GM18507 (cell line): ENCODE measurements at places on chromosomes 2 and 18.

DNA sequence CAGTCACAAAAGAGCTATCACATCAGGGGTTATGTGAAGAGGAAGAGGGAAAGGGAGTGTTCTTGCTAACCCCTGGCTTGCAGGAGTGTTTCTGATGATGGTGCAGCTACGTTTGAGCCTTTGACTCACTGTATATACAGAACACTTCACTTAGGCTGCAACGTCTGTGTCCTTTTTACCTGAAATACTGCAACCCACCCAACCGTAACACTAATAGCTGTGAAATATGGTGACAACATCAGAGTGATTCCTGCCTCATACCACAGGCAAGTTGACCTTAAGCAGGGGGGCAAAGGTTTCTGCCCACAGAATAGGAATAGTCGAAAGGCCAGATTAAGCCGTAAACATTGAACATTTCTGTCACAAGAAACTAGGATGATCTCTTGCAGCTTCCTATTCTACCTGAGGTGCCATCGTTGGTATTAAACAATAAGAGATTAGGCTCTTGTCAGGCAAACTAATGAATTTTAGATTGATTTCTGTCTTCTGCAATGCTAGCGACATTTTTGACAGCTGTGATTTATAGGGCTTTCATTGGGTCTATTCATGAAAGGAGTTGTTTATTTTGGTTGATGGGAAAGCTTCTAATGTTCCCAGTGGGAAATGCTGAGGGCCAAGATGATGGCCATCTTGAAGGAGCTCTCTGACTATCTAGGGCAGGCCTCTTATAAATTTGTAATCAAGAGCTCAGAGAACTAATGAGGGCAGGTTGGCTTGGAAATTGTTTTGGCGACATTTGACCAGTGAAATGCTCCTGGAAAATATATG lies 316.8 kb downstream of the PIK3C3 start:
- no peak for DNase-seq

DNA sequence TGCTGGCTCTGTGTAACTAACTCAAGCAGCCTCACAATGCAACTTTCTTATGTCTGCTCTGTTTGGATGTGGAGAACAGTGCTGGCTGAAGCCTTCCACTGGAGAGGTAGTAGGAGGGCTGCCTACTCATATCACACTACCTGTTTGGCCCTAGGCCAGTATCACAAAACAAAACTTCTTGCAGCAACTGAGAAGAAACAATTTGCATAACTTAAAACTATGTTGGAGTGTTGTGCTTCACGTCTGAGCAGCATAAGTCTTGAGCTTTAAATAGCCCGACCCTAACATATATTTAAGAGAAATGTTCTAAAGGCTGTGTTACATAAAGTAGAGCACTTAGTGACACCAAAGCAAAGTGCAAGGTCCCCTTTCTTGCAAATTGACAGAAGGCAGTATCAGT lies 204.9 kb upstream of the ACVR2A start:
- DNase-seq, result peak; percentile 22

DNA sequence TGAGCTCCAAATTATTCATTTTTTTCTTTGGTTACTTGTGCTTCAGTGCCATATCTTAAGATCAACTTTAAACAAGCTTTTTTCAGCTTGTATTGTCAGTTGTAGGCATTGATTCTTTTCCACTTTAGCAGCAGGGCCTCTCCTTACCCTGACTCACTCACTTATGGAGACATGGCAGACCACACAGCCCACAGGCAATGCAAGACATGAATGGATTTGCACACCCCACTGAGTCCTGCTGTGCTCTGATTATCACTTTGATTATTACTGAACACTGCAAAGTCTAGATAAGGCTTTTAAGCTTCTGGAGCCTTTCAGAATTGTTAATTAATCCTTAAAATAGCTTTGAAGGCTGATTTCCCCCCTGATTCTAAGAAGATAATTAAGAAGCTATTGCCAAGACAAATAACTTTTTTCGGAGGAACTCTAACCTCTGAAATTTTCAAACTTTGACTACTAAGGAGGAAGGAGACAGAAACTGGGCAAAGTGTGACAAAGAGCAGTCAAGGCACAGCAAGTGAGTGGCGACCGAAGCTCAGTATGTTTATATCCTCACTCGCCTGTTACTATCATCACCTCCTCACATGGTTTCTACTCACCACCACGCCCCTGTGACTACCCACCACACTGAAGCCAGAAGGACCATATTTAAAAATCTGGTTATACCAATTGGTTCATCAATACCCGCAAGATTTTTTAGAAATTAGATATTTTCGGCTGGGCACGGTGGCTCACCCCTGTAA lies 43.3 kb downstream of the CACNB4 start:
- DNase-seq, result no peak

DNA sequence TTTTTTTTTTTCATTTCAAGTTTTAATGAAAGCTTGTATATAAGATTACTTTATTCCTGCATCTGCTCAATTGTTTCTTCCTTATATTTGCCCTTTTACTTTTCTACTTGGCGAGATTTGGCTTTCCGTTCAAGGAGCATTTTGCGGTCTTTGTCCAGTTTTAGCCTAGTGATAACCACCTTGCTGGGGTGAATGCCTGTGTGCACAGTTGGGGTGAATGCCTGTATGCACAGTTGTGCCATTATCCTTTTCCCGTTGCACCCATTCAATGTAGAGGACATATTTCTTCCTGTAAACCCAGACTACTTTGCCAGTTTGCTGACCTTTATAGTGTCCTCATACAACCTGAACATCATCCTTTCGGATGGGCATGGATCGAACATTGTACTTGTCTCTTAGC lies 12.0 kb downstream of the ZNF236 start:
- DNase-seq, result no peak

DNA sequence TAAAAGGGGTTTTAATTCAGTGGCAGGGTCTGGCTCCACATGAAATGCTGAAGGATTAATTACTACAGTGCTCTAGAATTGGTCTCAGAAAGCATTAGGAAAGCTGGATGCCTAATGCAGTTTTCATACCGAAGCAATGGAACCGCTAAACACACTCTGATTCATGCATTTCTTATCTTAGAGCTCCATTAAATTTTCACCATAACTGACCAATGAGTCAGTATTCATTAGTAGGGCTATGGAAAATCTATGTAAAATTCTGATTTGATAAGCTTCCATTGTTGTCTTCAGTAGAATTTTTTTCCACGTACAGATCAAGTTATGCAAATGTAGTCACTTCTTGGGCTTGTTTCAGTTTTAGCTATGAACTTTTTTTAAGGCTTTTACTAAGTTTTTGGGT lies 359.9 kb downstream of the ARHGAP15 start:
- no peak for DNase-seq

DNA sequence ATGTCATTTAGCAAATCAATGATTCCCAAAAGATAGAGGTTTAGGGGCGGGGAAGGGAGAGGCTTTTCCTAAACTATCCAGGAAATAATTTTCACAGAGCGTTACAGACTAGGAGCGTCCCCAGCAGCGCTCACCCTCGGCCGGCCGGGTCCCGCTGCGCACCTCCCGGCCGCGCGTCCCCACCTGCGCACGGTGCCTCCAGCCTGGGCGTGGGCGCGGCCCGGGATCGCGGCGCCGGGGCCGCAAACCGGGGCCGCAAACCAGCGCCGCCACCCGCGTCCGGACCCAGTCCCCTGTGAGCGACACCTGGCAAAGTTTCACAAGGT lies 684 bp upstream of the ZCCHC2 start:
- DNase-seq, result no peak

- DNase-seq, result no peak
Observed at GRCh38 chr18:44518666-44519065, 162.0 kb upstream of the SETBP1 start.

GRCh38 chr2:227164763-227165291 lies 403 bp downstream of the COL4A3 start:
- DNase-seq, result peak; percentile 12

DNA sequence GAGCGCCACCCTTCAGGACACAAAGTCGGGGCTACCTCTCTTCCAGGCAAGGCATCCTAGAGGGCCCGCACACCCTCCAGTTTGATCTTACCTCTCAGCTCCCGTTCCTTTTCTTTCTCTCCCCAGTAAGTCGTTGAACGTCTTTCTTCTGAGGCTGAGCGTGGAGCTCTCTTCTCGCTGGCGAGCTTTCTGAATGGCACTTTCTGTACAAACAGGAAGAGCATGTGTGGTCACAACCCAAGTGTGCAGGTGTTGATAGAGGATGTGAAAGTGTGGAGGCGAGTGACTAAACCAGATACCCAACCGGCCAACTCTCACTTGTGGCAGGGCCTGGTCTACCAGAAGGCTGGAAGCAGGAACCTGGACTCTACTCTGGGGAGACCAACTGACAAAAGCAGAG lies at the start of gene AFF3:
TSS of gene AFF3 (minus strand) at position 198 of the 400 bp plus-strand sequence. CDS start 38,136 bp downstream, outside the sequence.
- peak; percentile 55 for DNase-seq

DNA sequence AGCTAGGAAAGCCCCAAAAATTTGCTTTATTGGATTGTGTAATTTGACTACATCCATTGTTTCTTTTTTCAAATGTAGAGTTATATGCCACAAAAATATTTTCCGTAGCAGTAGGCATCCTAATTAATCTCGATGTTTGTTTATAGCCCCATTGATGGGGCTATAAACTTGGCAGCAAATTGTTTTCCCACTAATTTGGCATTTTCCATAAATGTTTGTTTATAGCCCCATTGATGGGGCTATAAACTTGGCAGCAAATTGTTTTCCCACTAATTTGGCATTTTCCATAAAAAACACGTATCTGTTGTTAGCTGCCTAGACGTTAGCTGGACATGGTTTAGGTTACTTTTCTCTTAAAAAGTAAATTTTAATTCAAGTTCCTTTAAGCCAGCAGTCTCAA lies 23.8 kb downstream of the MSH2 start:
- no peak for DNase-seq

DNA sequence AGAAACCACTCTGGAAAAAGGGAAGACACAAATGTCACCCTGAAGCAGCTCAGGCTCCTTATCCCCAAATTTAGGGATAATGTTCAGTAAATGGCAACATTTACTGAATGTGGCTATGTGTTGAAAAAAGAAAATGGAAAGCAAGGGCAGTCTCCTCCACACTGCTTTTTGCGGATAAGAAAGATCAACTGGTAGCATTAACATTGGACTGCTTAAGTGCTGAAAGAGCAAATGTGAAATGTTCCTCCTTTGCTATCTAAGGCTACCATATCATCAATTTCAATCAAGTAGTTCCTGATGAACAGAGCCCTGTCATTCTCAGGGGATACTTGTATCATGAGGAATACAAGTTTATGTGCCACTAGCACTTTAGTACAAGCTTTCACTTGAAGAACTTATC lies 12.5 kb downstream of the FBXO11 start:
- no peak for DNase-seq

DNA sequence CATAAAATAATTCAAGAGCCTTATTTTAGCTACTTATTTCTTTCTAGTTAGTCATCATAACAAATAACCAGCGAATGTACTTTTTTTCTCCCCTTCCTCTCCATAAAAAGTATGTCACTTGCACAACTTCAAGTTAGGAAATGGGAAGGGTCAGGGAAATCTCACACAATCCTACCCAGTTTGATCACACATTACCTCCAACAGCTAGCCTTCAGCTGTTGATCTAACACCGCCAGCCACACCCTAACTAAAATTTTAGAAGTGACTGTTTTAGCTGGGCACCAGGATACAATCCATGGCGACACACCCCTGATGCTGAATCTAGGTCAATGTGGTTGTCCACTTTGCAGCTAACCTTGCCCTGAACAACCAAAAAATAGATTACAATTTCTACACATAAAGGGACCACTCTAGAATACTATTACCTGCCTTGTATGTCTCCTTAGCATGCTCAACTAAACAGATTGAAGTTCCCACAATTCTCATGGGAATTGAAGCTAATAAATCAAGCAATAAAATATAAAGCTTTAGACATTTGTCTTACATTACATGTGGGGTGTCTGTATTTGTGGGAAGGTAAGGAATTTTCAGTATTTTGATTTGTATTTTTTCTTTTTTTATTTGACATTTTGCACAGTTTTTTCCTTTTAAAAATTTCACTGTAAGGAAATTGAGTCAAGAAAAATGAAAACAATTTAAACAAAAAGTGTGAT lies 7.3 kb upstream of the COL3A1 start:
- no peak for DNase-seq

- DNase-seq, result no peak
Observed at GRCh38 chr2:9187620-9188214, 18.9 kb upstream of the ASAP2 start.

DNA sequence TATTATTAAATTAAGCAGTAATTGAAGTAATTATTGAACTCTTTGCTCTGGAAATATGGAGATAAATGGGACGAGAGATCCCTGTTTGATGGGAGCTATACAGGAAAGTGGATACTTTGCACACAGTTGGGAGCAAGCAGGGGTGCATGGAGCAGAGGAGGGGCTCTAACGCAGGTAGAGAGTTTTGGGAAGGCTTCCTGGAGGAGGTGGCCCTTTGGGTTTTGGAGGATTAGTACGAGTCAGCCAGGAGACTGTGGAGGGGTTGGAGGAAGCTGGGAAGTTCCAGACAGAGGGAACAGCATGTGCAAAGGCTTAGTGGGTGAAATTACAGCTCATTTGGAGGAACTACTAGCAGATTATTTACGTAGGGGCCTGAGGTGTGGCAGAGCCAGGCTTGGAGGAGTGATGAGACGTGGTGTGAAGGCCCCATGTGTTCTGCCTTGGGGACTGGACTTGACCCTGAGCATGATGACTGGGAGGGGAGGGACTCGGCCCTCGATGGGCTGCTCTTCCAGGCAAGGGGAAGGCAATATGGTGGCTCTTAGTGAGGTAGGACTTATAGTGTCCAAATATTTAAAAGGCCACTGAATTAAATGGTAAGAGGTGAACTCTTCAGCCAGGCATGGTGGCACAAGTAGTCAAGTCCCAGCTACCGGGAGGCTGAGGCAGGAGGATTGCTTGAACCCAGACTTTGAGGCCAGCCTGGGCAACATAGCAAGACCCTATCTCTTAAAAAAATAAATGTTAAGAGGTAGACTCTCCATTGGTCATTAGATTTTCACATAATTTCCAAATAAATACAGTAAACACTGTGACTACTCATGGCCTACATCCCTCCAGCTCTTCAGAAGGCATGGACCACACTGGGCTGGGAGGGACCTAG lies 30.2 kb downstream of the GREB1 start:
- no peak for DNase-seq

- no peak for DNase-seq
Observed at GRCh38 chr18:78986018-78986481, 6.4 kb downstream of the SALL3 start.

DNA sequence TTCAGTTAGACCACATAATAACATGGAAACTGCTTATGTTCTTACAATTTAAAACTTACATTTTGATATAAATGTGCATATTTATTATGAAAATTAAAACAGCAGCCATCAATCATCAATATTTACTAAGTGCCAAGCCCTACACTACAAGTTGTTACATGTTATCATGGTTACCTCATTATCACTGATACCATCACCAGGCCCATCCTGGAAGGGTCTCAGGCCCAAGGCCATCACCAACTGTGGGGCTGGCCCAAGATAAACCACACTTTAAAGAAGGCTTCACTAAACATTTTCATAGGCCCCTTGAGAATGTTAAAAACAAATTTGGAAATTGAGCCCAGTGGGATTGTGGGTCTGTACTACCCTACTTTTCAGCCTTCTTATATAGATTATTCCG lies 6.4 kb downstream of the ITSN2 start:
- DNase-seq, result no peak
